ENCODE measurements at places on chromosomes 6 and 20.
A peak's percentile ranks its signal among the peaks of the same experiment; 100 is the strongest.

GRCh38 chr20:19673575-19673974 lies 84.5 kb upstream of the RIN2 start:
- no peak for DNase-seq

GRCh38 chr20:23079016-23079351 lies 7.1 kb downstream of the CD93 start:
- DNase-seq = no peak

DNA sequence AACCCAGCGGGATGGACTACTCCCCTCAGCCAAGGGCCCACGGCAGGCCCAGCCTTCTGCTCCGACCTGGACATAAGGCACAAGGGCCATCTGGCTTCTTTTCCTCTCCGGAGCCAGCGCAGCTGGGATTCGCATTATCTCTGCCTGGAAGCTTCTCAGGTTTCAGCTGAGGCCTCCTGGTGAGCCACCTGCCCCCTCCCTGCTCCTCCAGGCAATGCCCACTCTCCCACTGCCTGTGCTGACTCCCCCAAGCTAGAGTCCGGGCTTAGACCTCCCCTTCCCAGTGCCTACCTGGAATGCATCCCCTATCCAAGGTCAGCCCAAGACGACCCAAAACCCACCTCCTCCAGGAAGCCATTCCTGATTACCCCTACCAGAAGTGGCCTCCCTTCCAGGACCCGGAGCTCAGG lies 60.7 kb downstream of the EZR start:
- DNase-seq = no peak

GRCh38 chr6:62039605-62040004 lies 246.4 kb downstream of the KHDRBS2 start:
- no peak for DNase-seq

- DNase-seq = peak; percentile 12
Measured at GRCh38 chr6:46220352-46221221, 49.8 kb upstream of the ENPP5 start.

DNA sequence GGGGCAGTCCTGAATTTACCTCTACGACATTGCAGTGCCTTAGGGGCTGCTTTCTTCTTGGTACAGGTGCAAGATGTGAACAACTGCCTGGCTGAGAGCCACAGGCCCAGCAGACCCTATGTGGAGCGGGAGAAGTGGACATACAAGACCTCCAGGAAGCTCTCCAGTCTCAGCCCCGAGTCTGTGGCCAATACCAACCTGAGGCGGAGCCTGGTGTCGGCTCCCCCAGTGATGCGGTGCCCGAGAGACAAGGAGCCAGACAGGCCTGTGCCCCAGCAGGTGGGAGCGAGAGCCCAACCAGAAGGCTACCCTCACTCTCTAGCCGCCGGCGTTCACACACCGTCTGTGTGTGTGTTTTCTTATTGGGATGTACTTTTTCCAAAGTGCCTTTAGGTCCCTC lies 59.6 kb downstream of the EFCAB8 start:
- no peak for DNase-seq

- peak; percentile 88 for DNase-seq
Measured at GRCh38 chr6:31901953-31902643, at the start of gene ZBTB12. TSS of gene ZBTB12 (minus strand) at chr6:31902086. CDS start at chr6:31901305, 781 bp downstream.

DNA sequence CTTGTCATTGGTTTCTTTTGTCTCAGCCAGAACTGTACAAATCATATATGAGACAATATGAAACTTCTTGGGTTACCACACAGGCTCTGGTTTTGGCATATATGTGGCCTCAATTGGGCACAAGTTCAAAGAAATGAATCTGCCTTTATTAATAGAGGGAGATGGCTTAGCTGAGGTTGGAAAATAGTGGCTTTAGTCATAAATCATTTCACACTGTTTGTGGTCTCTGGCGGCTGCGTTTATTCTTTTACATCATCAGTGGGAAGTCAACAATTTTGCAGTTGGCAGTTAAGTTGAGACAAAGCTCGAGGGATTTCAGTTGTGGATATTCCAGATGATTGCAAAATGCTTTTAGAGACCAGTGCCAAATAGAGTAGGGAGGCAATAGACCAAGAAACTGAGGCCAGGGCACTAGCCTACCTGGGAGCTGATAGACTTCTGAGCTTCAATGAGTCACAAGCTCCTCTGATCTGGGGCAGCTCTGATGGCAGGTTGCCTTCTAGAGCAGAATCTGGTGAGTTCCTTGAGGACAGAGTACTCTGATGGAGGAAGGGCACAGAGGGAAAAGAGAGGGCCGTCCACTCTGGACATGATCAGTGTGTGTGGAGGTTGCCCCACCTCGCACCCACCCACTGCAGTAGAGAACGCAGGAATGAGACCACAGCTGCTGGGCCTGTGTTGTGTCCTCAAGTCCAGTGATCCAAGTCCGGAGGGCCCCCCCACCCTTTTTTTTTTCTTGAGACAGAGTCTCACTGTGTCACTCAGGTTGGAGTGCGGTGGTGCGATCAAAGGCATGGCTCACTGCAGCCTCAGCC lies 73.5 kb downstream of the ARMC2 start:
- DNase-seq = peak; percentile 90

GRCh38 chr6:31736768-31737314 lies 511 bp upstream of the CLIC1 start:
- DNase-seq = no peak

DNA sequence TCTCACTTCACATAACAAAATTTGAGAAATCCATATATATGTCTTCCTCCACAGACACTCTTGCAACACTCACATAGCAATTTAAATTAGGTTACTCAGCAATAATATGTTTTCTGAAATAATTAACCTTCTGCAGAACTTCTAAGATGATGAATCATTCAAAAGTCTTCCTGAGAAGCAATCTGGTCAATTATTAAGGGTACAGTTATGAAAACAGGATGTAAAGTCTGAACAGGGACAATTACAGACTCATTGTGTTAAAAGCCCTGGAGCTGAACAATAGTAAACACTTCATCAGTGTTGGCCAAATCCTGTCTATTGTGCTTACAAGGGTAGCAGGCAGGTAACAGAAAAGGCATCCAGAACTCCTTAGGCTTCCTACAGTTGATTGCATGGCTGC lies 75.4 kb downstream of the FILIP1 start:
- no peak for DNase-seq

GRCh38 chr6:147859071-147859470 lies 350.6 kb downstream of the SAMD5 start:
- no peak for DNase-seq

DNA sequence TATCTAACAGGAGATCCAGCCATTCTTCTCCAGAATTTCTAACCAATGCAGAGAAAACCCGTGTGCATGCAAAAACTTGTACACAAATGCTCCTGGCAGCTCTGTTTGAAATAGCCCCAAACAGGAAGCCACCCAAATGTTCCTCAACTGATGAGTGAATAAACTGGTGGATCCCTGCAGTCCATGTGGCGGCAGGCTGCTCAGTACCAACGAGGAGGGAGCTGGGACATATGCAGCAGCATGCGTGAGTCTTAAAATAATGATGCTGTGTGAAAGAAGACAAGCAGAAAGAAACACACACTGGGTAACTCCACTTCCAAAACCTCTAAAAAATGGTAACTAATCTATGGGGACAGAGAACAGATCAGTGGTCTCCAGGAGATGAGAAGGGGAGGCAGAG lies 542.1 kb upstream of the AGPAT4 start:
- DNase-seq = no peak

DNA sequence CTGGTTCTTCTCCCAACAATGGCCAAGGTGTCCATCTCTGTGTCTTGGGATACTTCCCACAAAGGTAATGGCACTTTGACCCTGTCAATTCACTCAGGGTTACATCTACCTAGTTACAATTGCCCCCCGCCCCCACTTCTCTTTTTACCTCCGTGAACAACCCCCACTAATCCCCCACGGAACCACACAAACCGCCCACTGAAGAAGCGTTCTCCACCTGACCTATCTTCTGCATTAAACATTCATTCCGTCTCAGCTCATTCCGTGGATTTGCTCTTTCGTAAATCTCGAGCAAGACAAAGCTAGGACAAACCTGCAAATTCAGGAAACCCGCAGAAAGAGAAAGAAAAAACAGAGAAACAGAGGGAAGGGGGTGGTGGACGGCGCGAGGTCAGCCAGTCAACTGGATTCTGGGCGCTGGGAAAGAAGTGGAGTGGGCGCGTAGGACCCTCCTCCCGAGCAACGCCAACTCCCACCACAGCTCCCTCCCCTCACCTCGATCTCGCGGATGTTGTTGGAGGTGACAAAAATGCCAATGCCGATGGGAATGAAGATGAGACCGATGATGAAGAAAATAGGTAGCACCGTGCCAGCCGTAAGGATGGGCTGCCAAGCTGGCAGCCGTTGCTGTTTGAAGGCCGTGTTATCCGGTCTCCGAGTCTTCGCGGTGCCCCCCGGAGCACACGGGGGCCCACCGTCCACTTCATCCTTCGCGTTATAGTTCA lies 523 bp downstream of the TMEM30A start:
- peak; percentile 18 for DNase-seq

- DNase-seq = peak; percentile 77
Measured at GRCh38 chr6:111406200-111406721, 76.8 kb downstream of the REV3L start.

GRCh38 chr6:123316733-123317323 lies 319.9 kb downstream of the TRDN start:
- DNase-seq = peak; percentile 7

- DNase-seq = no peak
Measured at GRCh38 chr6:135782546-135782945, 69.0 kb upstream of the PDE7B start.

DNA sequence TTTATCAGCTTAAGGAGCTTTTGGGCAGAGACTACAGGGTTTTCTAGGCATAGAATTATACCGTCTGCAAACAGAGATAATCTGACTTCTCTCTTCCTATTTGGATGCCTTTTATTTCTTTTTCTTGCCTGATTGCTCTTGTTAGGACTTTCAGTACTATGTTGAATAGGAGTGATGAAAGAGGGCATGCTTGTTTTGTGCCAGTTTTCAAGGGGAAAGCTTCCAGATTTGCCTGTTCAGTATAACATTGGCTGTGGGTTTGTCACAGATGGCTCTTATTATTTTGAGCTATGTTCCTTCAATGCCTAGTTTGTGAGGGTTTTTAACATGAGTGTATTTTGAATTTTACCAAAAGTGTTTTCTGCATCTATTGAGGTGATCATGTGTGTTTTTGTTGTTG lies 192.8 kb upstream of the PHACTR1 start:
- no peak for DNase-seq

DNA sequence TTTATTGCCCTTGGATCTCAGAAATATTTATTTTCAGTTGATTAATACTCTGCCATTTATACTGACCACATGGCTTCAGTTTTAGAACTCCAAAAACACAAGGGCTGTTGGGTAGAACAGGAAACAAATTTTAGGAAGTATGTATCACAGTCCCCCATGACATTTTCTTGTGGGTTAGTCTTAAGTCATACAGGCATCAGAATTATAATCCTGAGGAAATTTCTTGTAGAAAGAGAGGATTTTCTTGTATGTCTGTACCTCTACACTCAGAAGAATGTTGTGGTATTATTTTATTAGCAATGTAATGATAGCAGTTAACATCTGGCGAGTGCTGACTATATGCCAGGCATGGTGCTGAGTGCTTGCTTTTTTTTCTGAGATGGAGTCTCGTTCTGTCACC lies 302.9 kb downstream of the CLIC5 start:
- DNase-seq = no peak

DNA sequence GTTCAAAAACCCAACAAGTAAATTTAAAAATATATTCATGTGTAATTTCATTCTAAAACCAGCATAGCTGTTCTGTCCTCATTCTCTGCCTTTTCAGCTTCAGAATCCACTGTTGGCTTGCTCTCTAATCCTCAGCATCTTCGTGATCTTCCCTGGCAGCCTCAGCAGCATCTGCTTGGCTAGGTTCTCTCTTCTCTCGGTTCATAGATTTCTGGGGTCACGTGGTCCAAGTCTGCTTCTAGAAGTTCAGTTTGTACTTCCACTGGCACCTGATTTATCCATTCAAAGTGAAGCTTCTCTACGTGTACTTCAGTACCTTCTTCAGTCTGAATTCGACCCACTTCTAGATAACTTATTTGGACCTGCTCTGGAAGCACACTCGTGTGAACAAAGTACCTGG lies 245.7 kb downstream of the EPM2A start:
- no peak for DNase-seq

GRCh38 chr6:33451606-33452005 lies 2.8 kb upstream of the ZBTB9 start:
- DNase-seq = no peak

DNA sequence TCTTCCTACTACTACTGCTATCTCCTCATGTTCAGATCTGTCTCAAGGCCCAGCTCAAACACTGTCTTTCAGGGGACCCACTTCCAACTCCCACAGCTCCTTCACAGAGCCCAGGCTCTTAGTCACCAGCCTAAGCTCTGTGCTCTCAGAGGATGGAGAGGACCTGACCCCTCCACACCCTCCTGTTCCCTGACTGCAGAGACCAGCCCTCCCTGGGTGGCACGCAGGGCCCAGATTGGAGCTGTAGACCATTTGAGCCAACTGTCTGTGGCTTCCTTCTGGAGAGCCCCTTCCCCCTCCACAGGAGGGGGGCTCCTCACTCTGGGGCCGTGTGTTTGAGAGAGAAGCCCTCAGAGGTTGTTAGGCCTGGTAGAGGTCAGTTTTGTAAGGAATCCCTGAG lies 9.8 kb downstream of the SNPH start:
- DNase-seq = no peak

GRCh38 chr20:46572153-46572552 lies 21.7 kb upstream of the OCSTAMP start:
- DNase-seq = no peak

DNA sequence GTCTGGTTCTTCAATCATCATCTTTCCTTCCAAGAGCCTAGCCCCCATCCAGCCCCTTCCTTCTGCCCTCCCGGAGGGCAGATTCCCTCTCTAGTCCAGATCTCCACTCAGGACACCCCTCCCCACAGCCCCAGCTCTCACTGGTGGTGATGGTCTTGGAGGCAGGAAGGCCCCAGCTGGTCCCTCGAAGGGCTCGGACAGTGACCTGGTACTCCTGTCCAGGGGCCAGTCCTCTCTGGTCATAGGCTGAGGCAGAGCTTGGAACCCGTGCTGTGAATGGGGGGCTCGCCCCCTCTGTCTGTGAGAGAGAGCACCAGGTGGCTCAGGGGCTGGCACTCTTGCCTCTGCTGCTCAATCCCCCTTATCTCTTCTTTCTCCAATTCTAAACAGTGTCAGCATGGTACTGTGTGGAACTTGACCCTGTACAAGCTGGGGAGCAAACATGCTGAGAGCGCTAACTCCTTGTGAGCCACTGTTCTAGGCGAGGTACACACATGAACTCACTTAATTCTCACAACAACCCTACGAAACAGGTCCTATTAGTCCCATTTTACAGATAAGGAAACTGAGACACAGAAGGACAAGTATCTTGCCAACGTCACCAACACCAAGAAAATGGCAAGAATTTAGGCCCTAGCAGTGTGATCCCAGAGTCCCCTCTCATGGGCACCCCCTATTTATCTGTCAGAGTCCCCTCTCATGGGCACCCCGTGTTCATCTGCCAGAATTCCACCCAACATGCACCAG lies 19.9 kb downstream of the TNXB start:
- no peak for DNase-seq

- DNase-seq = no peak
Measured at GRCh38 chr6:110703906-110704594, 111.2 kb downstream of the CDK19 start.

DNA sequence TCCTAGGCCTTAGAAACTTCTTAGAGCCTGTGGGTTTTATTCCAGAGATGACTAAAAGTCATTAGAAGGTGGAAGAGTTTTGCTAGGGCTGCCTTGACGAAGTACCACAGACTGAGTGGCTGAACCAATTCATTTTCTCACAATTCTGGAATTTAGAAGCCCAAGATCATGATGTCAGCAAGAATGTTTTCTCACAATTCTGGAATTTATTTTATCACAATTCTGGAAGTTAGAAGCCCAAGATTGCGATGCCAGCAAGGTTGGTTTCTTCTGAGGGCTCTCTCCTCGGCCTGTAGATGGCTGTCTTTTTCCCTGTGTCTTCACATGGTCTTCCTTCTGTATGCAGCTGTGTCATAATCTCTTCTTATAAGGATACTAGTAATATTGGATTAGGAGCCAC lies 672.9 kb upstream of the MARCKS start:
- DNase-seq = no peak
